ENCODE measurements at places on chromosomes 2 and 18.

DNA sequence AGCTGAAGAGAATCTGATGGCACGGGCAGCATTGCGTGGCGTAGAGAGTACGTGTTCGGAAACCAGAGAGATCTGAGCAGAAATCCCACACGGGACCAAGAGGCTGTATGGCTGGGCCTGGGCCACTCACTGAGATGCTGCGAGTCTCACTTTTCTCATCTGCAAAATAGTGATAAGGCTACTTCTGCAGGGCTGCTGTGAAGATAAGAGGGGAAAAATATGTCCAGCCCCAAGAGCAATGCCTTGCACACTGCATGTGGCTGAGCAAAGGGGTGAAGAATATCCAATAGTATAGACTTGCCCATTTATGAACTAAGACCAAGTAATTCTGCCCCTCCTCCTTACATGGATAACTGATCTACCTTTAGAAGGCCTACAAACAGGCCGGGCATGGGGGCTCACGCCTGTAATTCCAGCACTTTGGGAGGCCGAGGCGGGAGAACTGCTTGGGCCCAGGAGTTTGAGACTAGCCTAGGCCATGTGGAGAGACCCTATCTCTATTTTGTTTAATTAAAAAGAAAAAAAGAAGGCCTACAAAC, 3.1 kb downstream of the FECH start:
- DNase-seq, result no peak

DNA sequence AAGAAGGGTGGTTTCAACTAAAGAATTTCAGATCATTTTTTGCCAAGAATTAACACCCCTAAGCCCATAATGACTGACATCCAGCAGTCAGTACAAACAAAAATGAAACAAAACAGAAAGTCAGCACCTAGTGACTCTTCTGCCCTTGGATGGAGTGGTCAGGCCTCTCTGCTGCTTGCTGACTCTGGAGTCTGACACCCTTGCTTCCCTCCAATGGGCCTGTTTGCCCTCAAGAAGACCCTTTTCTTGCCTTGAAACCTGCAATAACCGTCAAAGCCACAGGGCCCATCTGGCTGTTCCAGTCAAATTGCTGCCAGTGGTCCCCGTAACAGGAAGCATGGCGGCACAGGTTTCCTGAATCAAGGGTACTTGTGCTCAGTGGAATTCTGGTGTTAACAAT, 27.2 kb upstream of the CYTIP start:
- no peak for DNase-seq

DNA sequence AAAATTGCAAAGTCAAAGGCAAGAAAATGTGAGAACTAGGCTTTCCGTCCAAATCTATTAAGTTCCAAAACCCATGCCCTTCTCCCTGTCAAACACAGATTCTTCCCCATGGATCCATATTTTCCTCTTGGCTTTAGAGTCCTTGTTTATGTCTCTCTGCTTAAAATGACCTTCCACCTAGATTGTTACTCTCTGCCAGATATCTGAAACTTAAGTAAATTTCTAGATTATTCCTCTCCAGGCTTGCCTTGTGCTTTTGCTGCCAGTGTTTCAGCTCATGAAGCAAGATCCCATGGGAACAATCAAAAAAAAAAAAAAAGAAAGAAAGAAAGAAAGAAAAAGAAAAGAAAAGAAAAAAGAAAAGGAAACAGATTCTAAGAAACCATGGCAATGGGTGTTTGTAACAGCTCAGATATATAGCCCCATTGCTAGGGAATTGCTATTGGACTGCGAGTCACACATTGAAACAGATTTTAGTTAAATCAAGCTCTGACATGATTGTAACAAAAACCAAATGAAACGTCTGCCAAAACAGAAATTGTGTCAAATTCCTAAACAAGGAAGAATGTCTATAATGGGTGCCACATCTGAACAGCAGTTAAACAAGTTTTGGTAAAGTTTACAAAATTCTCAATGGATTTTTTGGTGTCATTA, 660.7 kb upstream of the CNTNAP5 start:
- no peak for DNase-seq

DNA sequence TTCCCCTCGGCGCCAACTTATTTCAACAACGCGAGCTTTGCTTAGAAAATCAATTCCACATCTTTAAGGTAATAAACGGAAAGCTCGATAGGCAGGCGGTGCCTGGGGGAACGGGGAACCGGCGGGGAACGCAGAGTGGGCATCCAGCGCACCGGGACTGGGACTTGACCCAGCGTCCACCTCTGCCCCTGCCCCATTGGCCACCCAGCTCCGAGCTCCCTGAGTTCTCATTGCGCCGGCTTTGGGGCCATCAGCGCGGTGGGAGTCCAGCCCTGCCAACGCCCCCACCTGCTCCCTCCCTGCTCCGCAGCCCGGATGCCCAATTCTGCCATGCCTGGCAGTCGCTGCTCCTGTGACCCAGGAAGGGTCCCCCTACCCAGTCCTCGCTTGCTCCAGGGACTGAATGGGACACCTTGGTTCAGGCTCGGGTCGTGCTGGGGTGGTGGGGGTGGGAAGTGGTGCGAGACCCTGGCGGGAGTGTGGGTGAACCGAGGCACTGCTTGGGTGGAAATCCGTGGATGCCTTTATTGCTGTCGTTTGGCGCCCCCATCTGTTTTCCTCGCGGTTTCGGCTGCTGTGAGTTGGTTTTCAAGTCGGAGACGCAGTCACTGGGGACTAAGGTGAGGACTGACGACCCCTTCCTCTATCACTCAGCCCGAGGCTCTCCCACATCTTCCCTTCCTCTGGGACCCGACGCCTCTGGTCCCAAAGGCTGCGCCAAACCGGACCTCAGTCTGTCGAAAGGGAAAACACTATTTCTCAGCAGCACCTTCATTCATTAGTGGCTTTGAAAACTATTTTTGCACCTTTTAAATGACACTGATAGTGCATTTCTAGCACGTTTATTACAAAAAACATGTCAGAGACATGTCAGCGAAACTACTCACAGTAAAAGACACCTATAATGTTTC, 2.4 kb upstream of the EVX2 start:
- peak; percentile 67 for DNase-seq

DNA sequence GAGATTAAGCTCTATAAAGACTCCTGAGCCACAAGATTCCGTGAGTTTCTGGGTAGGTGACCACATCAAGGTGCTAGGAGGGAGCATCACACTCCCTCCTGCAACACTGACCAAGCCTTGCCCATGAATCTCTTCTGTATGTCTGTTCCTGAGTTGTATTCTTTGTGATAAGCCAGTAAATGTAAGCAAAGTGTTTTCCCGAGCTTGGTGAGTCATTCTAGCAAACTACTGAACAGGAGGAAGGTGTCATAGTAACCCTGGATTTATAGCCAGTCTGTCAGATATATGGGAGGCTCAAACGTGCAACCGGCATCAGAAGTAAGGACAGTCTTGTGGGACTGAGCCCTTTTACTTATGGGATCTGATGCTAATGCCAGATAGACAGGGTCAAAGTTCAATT, 346.1 kb upstream of the KYNU start:
- no peak for DNase-seq

DNA sequence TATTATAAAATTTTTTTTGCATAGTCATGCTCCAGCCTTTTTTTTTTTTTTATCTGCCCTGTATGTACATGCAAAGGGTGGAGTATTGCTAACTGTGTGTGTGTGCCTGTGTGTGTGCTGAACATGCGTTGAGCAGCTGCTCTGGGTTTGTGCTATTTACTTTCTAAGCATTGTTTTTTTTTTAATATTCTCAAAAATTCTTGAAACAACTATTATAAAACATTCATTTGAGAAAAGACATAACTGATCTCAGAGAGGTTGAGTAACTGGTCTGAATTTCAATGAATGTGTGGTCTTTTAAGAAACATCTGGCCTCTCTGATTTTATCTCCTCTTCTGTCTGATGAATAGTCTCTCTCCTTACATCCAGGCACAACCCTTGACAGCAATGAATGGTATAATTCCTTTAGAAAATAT, 366.0 kb upstream of the SLC14A2 start:
- DNase-seq, result no peak

DNA sequence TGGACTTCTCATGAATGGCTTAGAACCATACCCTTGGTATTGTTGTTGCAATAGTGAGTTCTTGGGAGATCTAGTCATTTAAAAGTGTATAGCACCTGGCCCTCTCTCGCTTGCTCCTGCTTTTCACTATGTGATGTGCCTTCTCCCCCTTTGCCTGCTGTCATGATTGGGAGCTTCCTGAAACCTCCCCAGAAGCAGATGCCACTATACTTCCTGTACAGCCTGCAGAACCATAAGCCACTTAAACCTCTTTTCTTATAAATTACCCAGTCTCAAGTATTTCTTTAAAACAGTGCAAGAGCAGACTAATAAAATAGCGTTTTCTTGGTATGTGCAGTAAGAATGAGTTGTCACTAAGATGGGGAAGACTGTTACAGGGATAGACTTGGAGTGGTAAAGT, 31.6 kb downstream of the BAZ2B start:
- no peak for DNase-seq

GRCh38 chr2:189302274-189302948, 122.8 kb upstream of the COL5A2 start:
- DNase-seq, result no peak

GRCh38 chr2:75415731-75416130, 145.0 kb downstream of the EVA1A start:
- DNase-seq, result no peak

DNA sequence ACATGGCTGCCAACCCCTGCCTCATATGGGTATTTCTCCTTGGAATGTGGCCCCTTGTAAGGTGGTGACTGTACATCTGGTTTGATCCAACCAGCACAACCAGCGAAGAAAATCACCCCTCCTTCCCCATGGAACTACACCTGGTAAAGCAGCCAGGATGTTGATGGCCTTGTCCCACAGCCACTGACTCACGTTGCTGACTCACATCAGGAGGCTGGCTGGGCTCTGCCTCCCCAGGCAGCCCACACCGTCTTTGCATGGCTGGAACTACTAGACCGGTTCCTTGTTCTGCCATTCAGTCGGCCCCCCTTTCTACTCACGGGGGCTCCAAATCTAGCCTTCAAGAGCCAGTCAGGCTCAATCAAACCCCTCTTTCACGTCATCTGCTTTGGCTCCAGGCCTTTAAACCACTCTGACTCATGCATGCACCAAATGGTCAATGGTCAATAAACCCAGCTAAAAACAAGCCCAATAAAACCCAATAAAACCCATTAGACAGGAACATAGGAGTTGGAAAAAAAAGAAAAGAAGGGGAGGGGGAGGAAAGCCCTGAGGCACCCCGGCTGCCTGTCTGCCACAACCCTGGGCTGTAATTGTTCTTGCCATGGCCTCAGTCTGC, 114.8 kb downstream of the PLB1 start:
- no peak for DNase-seq

- no peak for DNase-seq
Observed at GRCh38 chr2:39871291-39871761, 92.3 kb upstream of the THUMPD2 start.

DNA sequence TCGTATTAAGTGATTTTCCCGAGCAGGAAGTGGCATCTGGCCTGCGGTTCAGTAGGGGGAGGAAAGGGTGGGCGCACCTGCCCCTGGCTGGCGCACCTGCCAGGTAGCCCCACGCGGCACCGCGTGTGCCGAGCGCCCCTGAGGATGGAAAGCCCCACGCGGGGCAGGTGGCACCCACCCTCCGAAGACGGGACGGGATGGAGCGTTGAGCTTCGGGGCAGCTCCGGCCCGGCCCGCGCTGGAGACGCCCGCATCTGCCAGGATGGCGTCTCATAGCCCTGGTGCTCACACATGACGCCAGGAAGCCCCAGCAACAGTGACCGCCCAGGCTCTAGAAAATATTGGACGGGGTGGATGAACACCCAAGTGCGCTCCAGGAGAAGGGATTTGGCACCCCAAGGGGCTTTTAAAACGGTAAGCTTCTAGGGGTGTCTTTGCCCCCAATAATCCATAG, 2.5 kb upstream of the NFATC1 start:
- no peak for DNase-seq

DNA sequence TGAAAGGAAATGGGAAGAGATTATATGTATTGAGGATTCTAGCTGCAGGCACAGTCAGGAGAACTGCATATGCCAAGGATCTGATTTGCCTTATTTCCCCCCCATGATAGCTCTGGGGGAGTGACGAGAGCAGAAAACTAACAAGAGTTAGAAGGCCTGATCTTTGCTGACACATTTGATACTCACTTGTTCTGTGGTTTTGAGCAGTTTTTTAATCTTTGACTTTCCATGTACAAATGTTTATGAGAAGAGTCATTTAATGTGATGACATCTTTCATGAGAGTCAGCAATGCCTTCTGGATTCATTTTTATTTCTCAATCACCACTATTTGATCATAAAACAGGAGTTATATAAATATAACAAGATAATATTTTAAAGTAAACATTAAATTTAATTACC, 12.7 kb upstream of the SERPINB7 start:
- no peak for DNase-seq

GRCh38 chr2:234864506-234864905, 87.3 kb upstream of the SH3BP4 start:
- DNase-seq, result no peak

DNA sequence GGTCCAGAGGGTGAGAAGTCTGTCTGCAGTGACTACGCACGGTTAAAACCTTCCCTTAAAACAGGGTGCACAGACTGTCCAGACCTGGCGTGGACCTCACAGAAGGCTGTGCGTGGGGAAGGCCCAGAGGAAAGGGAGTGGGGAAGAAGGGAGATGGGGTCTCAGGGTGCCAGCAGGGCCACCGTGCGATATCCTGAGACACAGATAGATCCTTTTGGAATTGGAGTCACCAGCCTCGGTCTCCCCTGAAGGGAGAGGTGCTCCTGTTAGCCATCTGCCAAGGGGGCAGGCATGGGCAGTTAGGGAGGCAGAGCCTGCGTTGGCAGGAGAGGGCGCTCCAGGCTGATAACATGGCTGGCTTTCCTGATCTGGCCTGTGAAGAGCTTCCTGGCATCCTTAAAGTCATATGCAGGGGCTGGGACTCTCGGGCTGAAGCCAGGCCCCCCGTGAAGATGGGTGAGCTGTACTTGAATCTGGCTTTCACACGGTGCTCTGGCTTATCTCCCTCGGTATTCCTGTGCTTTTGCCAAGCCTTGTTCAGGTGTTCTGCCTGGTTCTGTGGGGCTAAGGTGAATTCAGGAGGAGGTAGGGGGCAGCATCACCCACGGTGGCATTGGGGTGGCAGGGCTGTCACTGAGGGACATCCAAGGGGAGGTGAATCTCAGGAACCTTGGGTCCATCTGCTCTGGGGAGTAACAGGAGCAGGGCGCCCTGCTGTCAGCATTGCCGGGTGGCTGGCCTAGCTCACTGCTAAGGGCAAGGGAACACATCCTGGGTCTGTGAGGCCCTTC, 107.2 kb upstream of the SMAD2 start:
- peak; percentile 3 for DNase-seq

- no peak for DNase-seq
Observed at GRCh38 chr2:85810371-85811179, 56.8 kb downstream of the ATOH8 start.

Measured in NCI-H526 treated with DMSO at 0.1 percent for 48 hours (cell line).